ENCODE measurements at places on chromosomes 2 and 18.

- no peak overlapping the region for H3K27ac ChIP-seq
- no peaks in the 10 kb centered on the region for H3K27me3 ChIP-seq
- H3K36me3 ChIP-seq, result no peaks in the 10 kb centered on the region
- no peaks in the 10 kb centered on the region for H3K4me1 ChIP-seq
Observed at GRCh38 chr18:40124107-40124506, 1830.9 kb upstream of the PIK3C3 start.

DNA sequence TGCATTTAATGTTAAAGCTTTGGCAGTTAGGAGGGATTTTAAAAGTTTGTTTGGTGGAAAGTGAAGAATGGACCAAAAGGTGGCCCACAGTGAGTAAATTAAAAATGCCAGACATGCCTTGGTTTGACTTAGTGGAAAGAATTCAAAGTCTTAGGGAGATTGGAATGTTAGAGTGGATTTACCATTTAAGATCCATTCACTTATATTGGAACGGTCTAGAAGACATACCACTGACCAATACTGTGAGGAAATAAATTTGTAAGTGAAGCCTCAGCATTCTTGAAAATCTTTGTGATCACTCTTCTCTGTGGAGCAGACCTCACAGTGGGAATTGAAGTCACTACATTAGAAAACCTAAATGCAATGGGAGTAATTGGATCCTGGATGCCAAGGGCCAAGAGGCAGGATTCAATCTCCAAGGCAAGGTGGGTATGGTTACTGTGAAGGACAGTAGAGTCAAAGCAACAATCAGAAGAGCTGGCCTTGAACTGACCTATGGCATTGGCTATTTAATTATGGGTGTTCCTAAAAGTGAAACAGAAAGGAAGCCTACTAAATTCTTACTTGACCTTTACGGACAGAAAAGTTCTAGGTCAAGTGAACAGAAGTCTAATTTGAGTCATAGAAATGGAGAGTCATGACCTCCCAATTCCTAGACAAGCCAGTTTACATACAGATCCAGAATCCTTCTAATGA is 40.2 kb upstream of the VRK2 start:
- H3K36me3 ChIP-seq, result no peaks in the 10 kb centered on the region
- no peak overlapping the region for H3K4me3 ChIP-seq
- H3K4me1 ChIP-seq, result no peaks in the 10 kb centered on the region
- H3K27me3 ChIP-seq, result no peaks in the 10 kb centered on the region
- no peak for DNase-seq

- no peak overlapping the region for H3K27ac ChIP-seq
- no peaks in the 10 kb centered on the region for H3K4me1 ChIP-seq
- no peak overlapping the region for H3K4me3 ChIP-seq
- no peaks in the 10 kb centered on the region for H3K27me3 ChIP-seq
- no peak for DNase-seq
- no peaks in the 10 kb centered on the region for H3K36me3 ChIP-seq
Observed at GRCh38 chr18:9665314-9665713, 42.8 kb upstream of the RAB31 start.

GRCh38 chr2:239762106-239762505 is 263.0 kb downstream of the NDUFA10 start:
- no peaks in the 10 kb centered on the region for H3K4me1 ChIP-seq
- no peak overlapping the region for H3K27ac ChIP-seq
- no peak for DNase-seq
- H3K27me3 ChIP-seq, result peaks cover 9% of the 10 kb centered on the region

All from left lung (tissue), 14 donors.